ENCODE measurements at places on chromosomes 11 and 22. TPM values are rescaled to one million over a fixed set of nuclear protein-coding genes. Genes with fewer than 3 reads are reported as not detected.
A peak's percentile ranks its signal among the peaks of the same experiment; 100 is the strongest.

The CHRDL2 gene
- not detected for total RNA-seq

DNA sequence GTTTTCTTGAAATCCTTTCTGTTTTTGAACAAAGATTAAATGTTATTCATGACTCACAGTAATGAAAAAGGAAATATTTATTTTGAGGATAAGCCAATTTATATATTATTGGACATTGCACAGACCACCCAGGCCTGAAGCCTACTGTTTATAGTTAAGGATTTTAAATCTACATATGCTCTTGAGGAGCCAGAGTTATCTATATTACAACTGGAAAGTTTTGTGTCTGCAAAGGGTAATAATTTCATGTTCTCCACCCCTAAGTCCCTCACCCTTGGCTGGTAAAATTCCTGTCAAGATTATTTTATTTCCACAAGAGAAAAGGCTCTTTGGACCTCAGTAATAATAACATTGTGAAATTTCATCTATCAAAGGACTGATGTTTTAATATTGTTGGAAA lies 228.2 kb downstream of the TMEM135 start:
- DNase-seq, result no peak

- no peak for DNase-seq
These were observed 4.9 kb downstream of the GP1BB start for GRCh38 chr22:19728271-19728670.

GRCh38 chr11:124233376-124233775 lies 7.5 kb upstream of the OR8G1 start:
- no peak for DNase-seq

- no peak for DNase-seq
These were observed 15.7 kb downstream of the DMC1 start for GRCh38 chr22:38554281-38554680.

The CD3E gene
- not detected for total RNA-seq

DNA sequence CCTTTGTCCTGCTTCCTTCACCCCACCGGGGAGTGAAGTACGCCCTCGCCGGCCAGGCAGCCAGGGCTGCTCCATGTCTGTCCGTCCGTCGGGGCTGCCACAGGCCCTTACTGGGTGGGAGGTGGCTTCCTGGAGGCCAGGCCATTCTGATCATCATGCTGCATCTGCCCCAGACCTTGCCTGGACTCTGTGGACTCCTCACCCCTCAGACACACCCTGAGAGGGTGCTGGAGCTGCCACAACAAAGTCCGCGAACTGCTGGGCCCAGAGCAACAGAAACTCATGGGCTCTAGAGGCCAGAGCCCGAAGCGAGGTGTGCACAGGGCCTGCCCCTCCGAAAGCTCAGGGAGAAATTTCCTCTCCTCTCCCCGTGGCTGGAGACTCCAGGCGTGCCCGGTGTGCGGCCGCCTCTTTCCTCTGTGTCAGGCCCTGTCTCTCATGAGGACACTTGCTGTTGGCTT lies 124.2 kb downstream of the KCNQ1OT1 start:
- no peak for DNase-seq

DNA sequence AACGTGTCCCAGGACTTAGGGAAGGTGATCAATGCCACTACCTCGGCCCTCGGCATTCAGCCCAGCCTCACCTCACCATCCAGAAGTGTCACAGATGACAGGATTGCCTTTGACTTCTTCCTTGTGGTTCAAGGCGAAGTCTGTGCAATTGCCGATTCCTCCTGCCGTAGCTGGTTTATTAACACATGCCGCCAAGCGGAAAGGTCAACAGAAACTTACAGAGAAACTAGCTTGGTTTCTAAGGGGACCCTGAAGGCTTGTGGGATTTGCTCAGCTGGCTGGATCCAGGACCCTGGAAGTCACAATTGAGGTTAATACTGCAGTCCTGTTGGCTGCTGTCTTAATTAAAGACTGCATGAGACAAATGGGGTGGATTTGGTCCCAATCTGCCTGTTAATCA lies 65.6 kb downstream of the SHANK2 start:
- DNase-seq, result no peak

- peak; percentile 26 for DNase-seq
These were observed 69.6 kb downstream of the KIAA1671 start for GRCh38 chr22:25021976-25022711.

The PDGFB gene
- total RNA-seq, result 0.26 TPM

DNA sequence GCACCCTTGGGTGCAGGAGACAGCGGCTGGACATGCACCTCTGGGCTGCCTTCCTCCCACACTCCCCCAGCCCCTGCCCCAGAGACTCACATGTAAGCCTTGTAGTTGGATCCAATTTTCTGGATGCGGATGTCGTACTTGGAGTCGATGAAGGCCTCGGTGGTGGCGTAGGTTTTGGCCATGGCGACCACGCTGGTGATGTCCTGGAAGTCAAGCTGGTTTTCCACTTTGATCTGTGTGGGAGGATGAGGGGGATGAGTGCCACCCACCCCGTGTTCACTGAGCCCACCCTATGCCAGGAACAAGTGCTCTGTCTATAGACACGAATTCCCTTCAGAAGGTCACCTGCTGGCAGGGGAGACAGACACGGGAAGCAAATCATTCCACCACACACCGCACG lies 66.9 kb downstream of the FBXO7 start:
- no peak for DNase-seq

The CNGA4 gene
- total RNA-seq, result not detected

The MFNG gene
- total RNA-seq, result 1.1 TPM

- DNase-seq, result no peak
These were observed 66.8 kb upstream of the PHF21A start for GRCh38 chr11:46188017-46188416.

GRCh38 chr11:70577948-70578347 lies 179.6 kb downstream of the CTTN start:
- DNase-seq, result no peak

The TSSK2 gene
- total RNA-seq, result not detected

- no peak for DNase-seq
These were observed 60.8 kb downstream of the SLC25A17 start for GRCh38 chr22:40758390-40758789.

DNA sequence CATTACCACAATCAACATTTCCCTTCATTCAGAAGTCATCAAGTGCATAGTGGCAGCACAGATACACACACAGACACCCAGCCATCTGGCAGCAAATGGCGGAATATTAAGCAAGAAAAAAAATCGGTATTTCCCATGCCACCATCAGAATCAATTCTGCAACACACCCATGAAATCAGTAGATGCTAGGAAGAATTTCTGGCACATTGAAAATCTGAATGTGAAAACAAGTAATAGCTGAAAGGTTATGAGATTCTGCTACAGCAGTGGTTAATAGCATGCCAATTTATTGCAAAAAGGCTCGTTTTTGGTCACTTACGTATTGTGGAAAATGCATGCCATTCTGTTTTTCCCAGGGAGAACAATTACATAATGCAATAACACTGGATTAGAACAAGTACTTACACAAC lies 91.1 kb downstream of the PICALM start:
- DNase-seq, result no peak

- no peak for DNase-seq
These were observed 454.3 kb downstream of the OPCML start for GRCh38 chr11:133078012-133078411.

- DNase-seq, result no peak
These were observed 215.1 kb downstream of the SWAP70 start for GRCh38 chr11:9878936-9879335.

GRCh38 chr11:133790995-133791394 lies 54.3 kb downstream of the SPATA19 start:
- no peak for DNase-seq

DNA sequence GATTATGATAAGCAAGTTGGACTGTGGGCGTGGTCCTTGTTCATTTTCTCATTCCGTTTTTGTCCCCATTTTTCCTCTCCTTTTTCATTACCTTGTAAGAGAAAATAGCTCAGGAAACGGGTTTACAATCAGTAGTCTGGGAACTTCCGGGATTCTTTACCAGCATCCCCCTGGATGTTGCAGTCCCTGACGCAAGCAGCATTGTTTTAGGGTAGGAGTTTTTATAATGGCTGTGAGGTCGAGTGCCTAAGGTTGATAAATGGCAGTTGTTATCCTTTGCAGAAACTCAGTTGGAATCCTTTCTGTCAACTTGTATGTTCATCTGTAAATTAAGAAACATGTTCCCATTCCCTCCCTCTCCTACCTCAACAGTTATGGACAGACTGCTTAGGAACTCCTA lies 68.3 kb downstream of the ARHGEF12 start:
- DNase-seq, result no peak

The ANO5 gene
- total RNA-seq, result 1.6 TPM

DNA sequence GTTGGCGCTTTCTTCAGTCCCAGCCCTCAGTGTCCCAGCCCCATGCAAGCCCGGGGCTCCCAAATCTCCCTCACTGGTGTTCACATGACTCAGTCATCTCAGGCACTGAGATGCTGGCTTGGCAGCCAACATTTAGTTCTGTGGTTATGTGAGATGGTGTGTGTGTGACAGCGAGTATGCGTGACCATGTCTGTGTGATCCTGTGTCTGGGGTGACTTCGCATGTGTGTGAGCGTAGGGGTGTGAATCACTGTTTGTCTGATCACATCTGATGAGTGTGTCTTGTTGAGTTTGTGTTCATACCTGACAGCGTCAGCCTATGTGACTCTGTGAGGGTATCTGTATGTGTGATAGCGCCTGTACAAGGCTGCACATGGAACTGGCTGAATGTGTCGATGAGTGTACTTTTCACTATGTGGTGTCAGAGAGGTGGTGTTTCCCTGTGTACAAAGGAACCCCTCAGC lies 16.2 kb downstream of the CREB3L1 start:
- no peak for DNase-seq

The RCOR2 gene
- 17.9 TPM for total RNA-seq

The BIRC3 gene
- total RNA-seq, result not detected
